ENCODE measurements at places on chromosomes 7 and 10. TPM values are rescaled to one million over a fixed set of nuclear protein-coding genes. Genes with fewer than 3 reads are reported as not detected.

The NUDT13 gene
- total RNA-seq = 1.1 TPM

The LBX1 gene
- total RNA-seq = not detected

The LUC7L2 gene
- 61.5 TPM for total RNA-seq

The CCZ1 gene
- total RNA-seq = 55.1 TPM

The ACBD7 gene
- not detected for total RNA-seq
